Stimulated activated CD4-positive, alpha-beta T cell treated with anti-CD3 and anti-CD28 coated beads, Interleukin-15, amount 100 ng/mL, for 1 hour (primary cell): ENCODE measurements at places on chromosomes 11 and 22.

- no peak for DNase-seq
Observed at GRCh38 chr11:35590412-35590811, 27.8 kb upstream of the FJX1 start.

DNA sequence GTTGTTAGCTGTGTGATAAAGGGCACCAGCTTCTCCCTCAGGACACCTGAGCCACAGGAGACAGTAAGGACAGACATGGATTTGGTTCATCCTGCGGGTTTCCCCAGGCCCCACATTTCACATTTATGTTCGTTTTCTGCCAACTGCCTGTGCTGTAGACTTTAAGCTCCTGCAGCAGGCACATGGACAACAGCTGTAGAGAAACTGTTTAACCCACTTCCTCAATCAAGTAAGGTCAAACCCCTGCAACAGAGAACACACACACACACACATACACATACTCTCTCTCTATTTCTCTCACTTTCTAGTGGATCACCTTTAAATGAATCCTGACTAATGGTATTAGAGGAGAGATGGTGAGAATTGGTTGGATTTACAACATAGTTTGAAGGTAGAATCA, 90.7 kb downstream of the C11orf87 start:
- DNase-seq: no peak

GRCh38 chr11:70716986-70717775, 318.9 kb downstream of the CTTN start:
- DNase-seq: no peak

DNA sequence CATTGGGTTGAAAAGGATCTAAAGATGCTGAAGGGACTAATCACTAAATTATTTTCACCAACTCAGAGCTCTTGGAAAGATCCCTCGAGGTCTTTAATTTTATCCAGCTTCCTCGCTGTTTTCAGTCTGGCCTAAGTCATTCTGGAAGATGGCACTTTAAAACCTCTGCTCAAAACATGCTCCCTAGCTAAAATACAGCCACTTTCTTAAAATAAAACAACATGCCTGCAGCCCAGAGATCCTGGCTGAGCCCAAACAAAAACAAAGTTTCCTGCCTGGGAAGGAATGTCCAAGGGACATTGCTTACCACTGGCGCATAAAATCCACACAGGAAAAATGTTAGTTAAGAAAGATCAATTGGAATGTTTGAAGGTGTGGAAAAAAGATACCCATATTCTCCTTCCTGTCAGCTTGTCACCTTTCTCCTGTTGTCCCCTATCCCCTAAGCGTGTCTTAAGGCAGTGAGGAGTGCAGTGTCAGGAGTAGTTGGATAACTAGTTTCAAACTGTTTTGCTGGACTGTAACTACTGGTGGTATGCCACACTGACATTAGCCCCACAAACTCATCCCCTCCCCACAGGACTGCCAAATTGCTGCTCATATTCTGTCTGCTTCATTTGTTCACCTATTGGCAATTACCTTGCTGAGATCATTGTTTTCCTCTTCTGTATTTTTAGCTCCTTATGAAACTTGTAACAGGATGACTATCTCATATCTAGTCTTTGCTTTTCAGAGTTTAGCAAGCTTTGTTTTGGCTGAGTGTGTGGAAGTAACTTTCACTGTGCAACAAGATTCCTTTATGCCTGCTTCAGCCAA, 108.3 kb upstream of the SESN3 start:
- DNase-seq: no peak
